Stimulated activated CD4-positive, alpha-beta T cell treated with anti-CD3 and anti-CD28 coated beads, Interleukin-1b, Interleukin-23, amount 100 ng/mL, for 1 hour (primary cell): ENCODE measurements at places on chromosomes 6 and 20.

- no peak for DNase-seq
Observed at GRCh38 chr6:53244399-53244931, 95.8 kb upstream of the GCM1 start.

GRCh38 chr6:85866370-85866730, 223.7 kb upstream of the SYNCRIP start:
- DNase-seq = no peak

DNA sequence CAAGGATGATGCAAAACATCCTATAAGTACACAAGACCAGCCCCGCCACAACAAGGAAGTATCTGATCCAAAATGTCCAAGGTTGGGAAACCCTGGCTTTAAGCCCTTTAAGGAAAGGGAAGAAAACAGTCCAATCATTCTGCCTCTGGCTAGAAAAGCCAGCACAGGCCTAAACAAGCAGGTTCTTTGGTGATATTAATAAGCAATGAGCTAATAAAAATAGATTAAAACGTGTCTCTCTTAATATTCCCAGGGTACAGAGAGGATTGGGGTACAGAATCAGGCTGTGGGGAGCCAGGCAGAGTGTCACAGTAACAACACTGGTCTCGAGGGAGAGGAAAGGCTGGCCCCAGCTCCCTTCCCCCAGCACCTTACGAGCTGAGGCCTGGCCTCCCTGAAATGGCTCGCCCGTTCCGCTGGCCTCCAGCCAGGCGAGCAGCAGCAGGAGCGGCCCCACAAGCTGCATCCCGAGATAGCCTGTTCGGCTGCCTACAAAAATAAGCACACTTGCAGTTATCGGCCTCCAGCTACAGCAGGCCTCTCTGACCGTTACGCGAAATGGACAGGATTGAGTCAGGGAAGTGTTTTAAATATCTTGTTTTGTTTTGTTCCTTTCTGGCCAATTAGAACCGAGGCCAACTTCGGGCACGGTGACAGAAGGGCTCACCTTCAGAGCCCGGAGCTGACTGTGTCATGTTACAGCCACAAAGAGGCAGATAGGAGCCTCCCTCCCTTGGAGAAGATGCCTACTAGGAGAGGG, 4.0 kb upstream of the ZMYND8 start:
- no peak for DNase-seq

- DNase-seq = no peak
Observed at GRCh38 chr20:7358670-7359069, 581.6 kb downstream of the HAO1 start.

GRCh38 chr6:15447546-15448267, 201.8 kb downstream of the JARID2 start:
- DNase-seq = no peak

DNA sequence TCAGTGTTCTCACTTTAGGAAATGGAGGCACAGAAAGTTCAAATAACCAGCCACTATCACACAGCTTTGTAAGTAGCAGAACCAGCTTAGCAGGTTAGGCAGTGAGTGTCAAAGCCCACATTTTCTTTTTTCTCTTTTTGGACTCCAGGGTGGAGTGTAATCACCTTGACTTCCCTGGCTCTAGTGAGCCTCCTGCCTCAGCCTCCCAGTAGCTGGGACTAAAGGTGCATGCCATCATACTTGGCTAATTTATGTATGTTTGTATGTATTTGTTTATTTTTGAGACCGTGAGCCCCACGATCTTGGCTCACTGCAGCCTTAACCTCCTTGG, 7.8 kb upstream of the NCOA3 start:
- DNase-seq = no peak

DNA sequence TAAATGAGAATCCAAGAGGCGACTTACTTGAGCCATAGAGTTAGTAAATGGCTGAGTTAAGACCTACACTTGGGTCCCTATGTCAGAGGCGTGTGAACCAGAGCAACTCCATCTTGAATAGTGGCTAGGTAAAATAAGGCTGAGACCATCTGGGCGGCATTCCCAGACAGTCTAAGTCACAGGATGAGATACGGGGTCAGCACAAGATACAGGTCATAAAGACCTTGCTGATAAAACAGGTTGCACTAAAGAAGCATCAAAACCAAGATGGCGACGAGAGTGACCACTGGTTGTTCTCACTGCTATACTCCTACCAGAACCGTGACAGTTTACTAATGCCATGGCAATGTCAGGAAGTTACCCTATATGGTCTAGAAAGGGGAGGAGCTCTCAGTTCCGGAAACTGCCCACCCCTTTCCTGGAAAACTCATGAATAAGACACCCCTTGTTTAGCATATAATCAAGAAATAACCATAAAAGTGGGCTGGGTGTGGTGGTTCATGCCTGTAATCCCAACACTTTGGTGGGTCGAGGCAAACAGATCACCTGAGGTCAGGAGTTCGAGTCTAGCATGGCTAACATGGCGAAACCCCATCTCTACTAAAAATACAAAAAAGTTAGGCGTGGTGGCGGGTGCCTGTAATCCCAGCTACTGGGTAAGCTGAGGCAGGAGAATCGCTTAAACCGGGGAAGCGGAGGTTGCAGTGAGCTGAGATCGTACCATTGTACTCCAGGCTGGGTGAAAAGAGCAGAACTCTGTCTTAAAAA, 43.9 kb upstream of the EEF1A1 start:
- DNase-seq = no peak

- no peak for DNase-seq
Observed at GRCh38 chr20:33751775-33752174, 20.0 kb downstream of the ZNF341 start.

DNA sequence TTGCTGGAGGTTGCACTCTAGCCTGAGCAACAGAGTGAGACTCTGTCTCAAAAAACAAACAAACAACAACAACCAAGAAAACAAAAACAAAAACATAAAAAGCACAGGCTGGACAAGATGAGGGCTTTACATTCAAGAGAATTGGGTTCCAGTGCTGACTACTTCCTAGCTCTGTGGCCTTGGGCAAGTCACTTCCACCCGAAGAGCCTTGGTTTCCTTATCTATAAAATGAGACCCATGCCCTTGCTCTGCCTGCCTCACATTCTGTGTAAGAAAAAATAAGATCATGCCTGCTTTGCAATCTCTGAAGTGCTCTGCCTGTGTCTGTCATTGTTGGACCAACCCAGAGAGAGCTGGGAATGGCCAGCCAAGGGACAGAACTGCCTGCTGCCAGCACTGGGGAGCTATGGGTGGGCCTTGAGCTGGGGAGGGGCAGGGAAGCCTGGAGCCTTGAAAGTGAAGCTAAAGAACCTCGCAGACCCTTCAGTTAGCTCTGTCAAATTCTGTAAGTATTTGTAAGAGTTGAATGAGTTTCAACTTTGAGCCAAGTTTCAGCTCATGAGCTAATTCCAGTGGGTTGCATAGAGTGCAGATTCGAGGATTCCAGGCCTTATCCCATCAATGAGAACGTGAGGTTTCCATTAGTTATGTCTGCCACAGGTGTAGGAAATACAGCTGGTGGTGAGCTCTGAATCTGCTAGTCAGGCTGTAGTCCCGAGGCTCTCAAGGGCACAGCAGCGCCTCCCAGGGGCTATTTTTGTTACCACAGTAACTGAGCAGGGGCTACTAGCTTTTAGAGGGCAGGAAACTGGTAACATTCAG, 93.2 kb downstream of the DLGAP4 start:
- DNase-seq = peak; percentile 7

GRCh38 chr6:11822346-11822745, 43.7 kb upstream of the ADTRP start:
- no peak for DNase-seq

GRCh38 chr6:89630488-89630887, 8.1 kb downstream of the LYRM2 start:
- DNase-seq = no peak

DNA sequence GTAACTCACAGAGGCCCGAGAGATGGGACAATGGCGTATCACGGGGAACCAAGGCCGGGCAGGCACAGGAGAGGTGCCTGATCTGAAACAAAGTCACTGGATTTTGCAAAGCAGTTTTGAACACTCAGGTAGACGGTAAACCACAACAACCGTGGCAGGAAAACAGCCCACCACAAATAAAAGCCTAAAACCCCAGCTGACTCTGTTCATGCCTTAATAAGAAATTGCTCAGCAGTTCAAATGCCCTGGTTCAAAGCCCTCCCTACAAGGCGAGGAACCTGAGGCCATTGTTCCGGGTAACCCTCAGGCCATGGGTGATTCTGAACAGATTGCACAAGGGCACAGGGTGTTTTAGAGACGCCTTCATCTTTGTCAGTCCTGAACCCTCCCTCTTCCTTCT, 114.2 kb downstream of the MAP3K7 start:
- no peak for DNase-seq

GRCh38 chr20:37869334-37869861, 33.5 kb upstream of the VSTM2L start:
- no peak for DNase-seq

- DNase-seq = no peak
Observed at GRCh38 chr6:134835993-134836392, 113.9 kb downstream of the ALDH8A1 start.

DNA sequence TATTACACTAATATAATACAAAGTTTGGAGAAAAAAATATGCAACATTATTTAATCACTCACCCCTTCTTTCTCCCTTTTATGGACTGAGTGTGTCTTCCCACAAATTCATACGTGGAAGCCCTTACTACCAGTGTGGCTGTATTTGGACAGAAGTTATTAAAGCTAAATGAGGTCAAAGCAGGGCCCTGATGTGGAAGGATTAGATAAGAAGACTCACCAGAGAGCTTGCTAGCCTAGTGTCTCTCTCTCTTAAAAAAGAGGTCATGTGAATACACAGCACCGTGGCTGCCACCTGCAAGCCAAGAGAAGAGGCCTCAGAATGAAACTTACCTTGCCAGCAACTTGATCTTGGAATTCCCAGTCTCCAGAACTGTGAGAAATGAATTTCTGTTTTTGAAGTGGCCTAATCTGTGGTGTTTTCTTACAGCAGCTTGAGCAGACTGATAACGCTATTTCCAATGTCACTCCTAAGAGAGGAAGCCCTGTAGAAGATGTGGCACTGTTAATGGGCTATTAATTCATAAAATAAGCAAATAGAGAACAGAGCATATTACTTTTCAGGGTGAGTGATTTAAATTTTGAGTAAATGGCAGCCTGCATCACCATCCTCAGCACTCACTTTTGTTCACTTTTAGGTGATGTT, 233.4 kb downstream of the TBC1D7 start:
- no peak for DNase-seq

- no peak for DNase-seq
Observed at GRCh38 chr20:54148947-54149764, 24.6 kb downstream of the CYP24A1 start.

DNA sequence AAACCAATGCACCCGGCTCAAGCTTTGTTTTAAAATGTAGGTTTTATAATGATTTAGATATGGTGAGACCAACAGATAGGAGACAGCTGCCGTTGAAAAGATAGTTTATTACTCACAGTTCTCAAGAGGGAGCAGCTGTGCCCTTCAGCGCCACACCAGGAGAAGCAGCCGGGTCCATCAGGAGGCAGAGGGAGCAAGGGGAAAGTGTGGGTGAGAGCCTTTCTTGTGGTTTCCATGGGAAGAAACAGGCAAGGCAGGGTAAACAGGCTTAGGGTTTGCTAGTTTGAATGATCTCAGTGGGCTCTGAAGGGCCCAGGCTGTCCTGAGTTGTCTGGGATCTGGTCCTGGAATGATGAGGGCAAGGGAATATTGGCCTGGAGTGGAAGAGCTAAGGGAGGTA, 117.7 kb upstream of the PLCB4 start:
- no peak for DNase-seq

DNA sequence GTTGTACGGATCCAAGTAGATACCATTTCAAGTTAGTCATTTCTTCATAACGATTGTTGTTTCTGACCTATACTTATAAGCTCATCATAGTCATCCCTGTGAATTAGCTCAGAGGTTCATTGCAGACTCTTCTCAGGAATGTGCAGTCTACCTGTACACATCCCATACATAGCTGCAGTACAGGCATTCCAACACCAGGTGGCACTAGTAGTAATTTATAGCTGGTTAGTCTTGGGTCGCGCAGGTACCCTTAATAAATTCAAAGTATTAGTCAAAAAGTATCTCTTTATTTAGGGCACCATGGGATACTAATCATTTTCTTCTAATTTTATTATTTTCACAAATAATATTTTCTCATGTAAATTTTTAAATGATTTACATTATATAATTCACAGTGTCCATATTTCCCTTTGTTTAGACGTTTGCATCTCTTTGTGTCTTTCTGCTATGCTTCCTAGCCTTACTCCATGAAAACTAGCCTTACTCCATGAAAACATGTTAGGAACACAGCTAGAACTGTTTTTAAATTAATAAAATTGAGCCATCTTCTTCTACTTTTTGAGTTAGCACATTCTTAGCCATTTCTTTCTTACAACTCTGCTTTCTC, 128.6 kb upstream of the FAM83B start:
- peak; percentile 25 for DNase-seq

- no peak for DNase-seq
Observed at GRCh38 chr6:16965689-16966088, 136.2 kb upstream of the STMND1 start.

- DNase-seq = no peak
Observed at GRCh38 chr6:31776485-31776988, 591 bp downstream of the VWA7 start.

DNA sequence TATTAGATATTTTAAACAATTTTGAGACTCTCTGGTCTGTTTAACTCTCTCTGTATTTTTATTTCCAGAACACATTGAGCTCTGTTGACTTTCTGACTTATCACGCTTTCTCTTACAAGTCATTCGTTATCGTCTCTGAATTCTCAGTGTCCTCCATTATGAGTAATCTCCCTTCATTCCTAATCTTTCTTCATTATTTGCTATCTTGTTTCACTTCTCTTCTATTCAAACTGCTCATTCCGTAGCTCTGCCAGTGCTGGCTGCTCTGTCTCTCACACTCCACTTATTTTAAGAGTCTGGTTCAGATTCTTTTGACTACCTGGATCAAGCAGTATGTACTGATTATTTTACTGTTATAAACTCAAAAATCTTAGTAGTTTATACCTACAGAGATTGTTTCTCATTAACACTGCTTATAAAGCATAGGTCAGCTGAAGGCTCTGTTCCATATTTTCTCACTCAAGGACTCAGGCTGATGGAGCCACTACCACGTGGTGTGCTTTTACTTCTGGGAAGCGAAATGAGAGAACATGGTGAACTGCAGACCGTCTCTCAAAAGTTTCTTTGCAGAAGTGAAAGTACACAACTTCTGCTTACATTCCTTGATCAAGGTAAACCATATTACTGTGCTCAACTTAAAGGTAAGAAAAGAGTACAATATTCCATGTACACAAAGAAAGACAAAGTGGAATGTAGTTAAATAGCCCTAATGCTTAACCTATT, 485.2 kb downstream of the GRIK2 start:
- DNase-seq = no peak

DNA sequence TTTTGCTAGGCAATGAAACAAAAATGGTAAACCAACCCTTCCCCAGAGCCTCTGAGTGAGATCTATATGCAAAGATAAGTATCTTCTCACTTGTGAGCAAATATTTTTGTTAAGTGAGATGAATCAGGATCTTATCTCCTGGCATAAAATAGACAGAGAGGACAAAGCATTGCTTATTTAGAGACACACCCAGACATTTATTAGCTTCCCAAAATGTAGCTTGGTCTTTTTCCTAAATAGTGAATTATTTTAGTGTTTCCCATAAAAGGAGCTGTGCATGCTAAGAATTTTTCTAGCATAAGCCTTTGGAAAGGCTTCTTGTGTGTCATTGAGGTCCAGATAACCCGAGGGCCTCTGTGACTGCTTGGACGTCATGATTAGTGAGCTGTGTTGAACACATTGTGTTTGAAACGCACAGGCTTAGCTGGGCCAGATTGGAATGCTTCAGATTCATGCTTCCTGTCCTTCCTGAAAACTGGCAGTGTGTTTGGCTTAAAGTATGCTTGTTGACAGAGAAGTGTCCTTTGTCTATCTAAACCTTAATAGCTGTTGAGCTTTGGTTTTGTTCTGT, 16.5 kb downstream of the MTHFD1L start:
- DNase-seq = no peak

GRCh38 chr20:10935658-10936402, 262.0 kb upstream of the JAG1 start:
- no peak for DNase-seq
